Activated CD4-positive, alpha-beta T cell treated with anti-CD3 and anti-CD28 coated beads for 4 hours (primary cell): ENCODE measurements at places on chromosomes 2 and 18.

DNA sequence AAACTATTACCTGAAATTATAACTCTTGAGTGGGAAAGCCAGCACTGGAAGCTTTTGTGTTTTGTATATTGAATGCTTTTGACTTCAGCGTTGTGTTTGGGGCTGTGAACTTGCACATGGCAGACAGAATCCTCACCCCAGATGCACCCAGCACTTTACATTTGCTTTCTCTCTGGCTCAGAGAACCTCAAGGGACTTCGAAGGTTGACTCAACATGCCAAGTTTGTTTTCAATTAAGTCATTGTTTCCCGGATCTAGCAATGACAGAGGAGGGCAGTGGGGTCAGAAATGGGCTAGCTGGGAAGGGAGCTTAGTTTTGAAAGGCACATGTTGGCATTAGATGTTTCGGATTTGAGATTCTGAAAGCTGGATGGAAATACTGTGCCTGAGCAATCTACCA, 22.4 kb downstream of the TET3 start:
- no peak for DNase-seq

- no peak for DNase-seq
Observed at GRCh38 chr2:60158262-60158661, 395.2 kb downstream of the BCL11A start.

- DNase-seq, result no peak
Observed at GRCh38 chr2:175436076-175436475, 254.6 kb upstream of the ATP5MC3 start.

- no peak for DNase-seq
Observed at GRCh38 chr18:79615586-79615985, 64.0 kb upstream of the CTDP1 start.

DNA sequence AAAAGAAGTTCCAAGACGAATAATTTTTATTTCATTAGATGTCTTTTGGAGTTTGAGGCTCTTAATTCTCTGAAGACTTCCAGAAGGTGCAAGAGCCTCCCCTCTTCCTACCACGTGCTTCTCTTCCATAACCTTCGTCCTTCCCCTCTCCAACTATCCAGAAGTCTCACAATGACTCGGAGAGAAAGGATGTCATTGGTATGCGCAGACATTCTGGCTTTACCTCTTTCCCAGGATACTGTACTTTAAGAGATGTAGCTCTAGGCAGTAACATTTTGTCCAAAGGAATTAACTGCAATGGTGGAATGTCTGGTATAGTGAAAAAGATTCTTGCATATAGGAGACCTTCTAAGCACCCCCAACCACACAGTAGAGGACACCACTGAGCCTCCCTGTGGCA, 249.0 kb upstream of the OSR1 start:
- no peak for DNase-seq

DNA sequence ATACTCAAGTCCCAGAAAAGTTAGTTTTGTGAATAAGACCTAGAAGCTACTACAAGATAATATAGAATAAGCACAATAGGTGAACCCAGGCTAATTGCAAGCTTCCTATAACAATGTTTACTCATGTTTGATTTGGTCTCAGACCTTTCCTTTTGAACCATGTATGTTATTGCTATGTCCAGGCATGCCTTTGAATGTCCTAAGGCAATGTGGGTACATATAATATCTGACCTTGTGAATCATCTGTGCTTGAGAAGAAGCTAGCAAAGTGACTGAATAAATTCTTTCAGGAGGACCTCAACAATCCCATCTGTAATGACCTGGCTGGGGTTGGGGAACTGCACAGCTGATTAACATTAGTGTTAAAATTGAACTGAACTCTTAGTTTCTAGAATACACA, 1285.9 kb upstream of the CELF4 start:
- DNase-seq, result no peak

DNA sequence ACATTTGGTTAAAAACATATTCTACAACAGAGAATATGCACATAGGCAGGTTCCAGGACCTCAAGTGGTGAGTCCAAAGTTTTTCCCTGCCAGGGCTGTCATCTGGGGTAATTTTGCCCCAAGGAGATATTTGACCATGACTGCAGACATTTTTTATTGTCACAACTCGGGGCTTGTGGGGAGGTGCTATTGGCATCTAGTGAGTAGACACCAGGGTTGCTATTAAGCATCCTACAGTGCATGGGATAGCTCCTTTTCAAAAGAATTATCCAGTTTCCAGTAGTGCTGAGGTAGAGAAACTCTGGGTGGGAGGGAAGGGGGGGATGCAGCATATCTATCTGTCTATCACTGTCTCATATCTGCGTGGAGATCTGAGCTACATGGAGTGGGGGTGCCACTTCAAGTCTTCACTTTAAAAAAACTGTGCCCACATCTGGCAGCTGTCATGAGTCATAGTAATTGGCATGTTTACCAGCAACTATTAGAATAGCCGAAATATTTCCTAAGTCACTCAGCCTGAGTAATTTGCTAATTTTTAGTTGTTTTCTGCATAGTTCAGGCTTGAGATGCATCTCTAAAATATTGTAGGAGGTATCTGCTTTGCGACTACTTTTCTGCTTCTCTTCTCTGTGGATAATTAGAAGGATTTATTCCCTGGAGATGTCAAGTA, 254.0 kb upstream of the RBMS1 start:
- DNase-seq, result no peak

DNA sequence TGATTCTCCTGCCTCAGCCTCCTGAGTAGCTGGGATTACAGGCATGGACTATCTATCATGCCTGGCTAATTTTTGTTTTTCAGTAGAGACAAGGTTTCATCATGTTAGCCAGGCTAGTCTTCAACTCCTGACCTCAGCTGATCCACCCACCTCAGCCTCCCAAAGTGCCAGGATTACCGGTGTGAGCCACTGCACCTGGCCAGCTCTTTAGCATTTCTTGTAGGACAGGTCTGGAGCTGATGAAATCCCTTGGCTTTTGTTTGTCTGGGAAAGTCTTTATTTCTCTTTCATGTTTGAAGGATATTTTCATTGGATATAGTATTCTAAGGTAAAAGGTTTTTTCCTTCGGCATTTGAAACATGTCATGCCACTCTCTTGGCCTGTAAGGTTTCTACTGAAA, 20.2 kb downstream of the VPS54 start:
- DNase-seq, result no peak

DNA sequence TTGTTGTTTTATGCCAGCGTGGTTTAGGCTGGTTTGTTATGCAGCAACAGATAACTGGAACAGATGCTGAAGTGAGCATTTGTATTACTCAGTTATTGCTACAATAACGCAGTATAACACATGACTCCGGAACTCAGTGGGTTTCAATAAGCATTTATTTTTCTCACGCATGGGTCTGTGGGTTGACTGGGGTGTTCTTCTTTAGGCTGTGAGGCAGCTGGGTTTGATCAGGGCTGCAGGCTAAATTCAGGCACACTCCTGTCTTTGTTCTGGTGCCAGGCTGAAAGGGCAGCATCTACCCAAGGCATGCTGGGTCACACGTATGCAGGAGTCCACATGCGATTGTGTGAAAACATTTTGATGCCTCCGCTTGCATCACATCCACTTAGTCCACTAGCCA, 3.8 kb upstream of the SLC1A4 start:
- no peak for DNase-seq

DNA sequence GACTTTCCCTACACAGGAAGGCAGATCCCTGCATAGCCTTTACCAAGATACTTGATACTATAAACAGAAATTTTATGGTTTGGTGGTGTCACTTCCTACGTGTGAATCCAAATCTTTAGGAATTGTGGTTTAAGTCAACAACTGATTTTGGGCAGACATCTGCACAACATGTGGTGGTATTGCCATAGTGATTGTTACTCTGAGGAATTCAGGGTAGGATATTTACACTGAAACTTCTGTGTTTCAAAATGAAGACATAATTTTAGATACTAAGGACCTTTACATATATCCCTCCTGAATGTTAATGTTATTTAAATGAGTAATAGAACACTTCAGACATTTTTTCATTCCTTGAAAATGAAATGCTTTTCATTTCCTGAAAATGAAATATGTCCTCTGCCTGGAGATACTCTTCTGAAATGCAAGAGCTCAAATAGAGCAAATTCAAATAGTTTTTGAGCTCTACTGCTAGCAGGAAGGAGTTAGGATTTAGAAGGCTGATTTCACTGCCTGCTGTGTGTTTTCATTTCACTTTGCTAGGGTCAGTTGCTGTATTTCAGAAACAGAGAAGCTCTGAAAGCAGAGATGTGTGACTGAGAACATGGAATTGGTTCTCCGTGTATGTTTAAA, 77.2 kb downstream of the MDH1 start:
- DNase-seq, result no peak

DNA sequence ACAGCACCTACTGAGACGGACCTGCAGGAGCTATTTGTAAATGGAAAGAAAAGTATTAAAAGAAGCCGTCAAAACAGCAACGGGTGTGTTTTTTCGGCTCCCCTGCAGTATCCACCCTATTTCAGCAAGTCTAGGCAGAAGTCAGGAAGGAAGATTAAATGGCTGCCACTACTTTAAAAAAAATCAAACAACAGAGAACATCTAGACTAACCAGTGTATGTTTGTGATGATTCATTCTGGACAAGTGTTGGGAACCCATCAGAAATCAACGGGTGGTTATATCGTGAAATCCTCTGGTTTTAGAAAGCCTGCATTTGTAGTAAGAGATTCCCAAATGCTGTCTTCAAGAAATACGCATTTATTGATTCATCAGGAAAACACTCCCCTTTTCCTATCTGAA, 9.0 kb downstream of the PMAIP1 start:
- DNase-seq, result no peak

- no peak for DNase-seq
Observed at GRCh38 chr2:211055438-211055837, 499.0 kb downstream of the CPS1 start.

- DNase-seq, result no peak
Observed at GRCh38 chr2:39725401-39725800, 53.7 kb downstream of the THUMPD2 start.

DNA sequence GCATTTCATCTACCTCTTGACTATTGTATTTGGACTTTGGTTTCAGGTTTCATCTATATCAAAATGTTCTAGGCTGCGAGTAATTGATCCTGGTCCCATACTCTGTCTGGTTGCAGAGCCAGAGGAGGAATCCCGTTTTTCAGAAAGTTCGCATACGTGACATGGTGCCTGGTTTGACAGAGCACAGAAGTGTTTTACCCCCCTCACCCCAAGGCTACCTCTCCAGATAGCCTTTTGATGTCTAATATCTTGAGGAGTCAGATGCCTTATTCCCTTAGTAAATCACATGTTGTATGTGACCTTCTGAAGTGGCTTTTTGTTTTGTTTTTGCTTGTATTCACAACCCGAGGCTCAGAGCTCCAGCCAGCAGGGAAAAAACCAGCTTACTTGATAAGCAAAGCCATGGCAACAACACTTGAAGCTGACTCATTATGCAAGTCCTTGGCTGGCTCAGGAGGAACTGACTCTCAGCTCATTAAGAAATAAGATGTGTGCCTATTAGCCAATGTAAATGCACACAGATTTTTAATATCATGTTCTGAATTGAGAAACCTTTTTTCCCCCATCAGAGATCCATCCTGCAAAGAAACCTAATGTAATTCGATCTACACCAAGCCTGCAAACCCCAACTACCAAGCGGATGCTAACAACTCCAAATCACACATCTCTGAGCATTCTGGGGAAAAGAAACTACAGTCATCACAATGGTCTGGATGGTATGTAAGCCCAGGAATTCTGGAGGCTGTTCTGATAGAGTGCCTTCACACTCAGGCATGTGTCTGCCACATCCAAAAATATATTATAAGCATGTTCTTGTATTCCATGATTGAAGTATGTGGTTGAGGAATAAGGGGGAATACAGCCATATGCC, 41.4 kb downstream of the OXER1 start:
- DNase-seq, result no peak

DNA sequence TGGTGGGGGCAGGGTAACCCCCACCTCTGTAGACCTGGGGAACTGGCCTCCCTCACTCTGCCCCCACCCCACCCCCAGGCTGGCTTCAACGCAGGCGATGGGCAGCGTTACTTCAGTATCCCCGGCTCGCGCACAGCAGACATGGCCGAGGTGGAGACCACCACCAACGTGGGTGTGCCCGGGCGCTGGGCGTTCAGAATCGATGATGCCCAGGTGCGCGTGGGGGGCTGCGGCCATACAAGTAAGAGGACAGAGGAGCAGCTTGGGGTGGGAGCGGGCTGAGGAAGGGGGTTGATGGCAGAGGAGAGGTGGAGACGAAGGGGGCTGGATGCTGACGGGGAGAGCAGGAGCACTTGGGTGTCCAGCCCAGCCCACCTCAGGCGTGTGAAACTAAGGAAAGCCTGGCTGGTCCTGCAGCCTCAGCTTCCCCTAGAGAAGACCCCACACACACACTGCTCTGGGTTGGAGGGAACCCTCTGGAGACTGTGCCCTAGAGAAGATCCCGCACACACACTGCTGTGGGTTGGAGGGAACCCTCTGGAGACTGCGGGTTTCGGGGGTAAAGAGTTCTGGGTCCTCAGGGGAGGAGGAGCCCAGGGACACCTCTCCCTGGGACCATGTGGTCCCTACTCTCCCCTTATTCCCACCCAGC, 36.2 kb downstream of the SNED1 start:
- no peak for DNase-seq

- DNase-seq, result no peak
Observed at GRCh38 chr2:215451012-215451756, 15.3 kb upstream of the FN1 start.

GRCh38 chr18:58712930-58713329, 41.7 kb downstream of the MALT1 start:
- no peak for DNase-seq

DNA sequence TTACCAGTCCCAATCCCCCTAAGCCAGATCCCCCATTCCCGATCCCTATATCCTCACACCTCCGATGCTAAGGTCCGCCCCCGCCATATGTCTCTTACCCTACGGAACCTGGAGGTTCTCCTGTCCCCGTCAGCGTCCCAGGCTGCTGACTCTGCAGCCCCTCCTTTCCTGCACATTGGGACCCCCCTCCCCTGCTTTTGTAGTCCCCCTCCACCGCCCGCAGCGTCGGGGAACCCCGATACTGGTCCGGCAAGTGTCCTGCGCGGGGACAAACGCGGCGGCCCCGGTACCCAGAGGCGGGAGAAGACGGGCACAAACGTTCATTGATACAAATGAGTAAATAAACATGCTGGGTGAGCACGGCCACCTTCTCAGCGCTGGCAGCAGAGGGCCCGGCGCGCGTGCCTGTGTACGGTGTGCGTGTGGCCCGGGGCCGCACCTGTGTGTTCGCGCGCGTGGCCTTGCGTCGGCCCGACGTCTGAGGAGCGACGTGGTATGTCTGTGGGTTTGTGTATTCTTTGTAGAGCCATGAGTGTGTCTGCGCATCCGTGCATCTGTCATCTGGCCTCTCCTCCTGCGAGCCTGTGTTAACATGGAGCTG, 2.0 kb upstream of the CYP26B1 start:
- no peak for DNase-seq

DNA sequence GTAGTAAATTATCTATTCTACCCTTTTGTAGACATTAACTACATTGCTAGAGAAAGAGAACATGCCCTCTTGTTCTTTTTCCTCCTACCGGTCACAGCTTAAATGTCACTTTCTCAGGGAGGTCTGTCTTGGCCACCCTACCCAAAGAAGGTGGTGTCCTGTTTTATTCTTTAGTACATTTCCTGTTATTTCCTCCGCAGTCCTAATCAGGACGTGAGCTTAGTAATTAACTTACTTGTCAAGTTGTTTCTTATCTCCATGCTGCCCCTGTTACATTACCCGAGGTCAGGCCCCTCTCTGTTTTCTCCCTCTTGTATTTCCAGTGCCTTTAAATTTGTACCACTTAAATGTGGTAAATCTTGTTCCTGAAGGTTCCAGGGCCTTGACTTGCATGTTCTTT, 73.7 kb upstream of the RMDN2 start:
- DNase-seq, result no peak
